DMS79 treated with DMSO at 0.1 percent for 48 hours (cell line): ENCODE measurements at places on chromosomes 5 and 9.

- DNase-seq, result no peak
These were observed 164.5 kb downstream of the DCP2 start for GRCh38 chr5:113140837-113141671.

GRCh38 chr5:80289320-80289719 lies 30.5 kb upstream of the SPZ1 start:
- no peak for DNase-seq

GRCh38 chr9:135221951-135222631 lies 134.6 kb downstream of the OLFM1 start:
- peak; percentile 39 for DNase-seq

- no peak for DNase-seq
These were observed 409.3 kb upstream of the CLINT1 start for GRCh38 chr5:158268286-158268685.

DNA sequence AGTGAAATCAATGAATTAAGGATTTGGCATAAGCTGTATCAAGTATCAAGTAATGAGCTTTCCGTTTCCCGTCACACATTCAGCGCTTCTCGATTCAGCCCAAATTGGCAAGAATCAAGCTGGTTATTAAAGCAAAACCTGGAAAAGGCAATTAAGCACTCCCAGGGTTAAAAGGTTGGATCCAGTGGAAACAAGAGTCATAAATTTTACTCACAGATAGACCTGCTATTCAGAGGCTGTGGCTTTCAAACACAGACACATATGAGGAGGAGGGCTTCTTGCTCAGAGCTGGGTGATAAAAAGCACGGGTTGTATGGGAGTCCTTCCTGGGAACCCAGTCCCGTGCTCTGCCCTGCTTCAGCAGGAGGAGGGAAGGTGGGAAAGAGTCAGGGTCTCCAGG lies 112.3 kb upstream of the CXCL14 start:
- DNase-seq, result no peak
